ENCODE measurements at places on chromosomes 3 and 15.

- no peak for DNase-seq
Observed at GRCh38 chr3:141659821-141660613, 78.1 kb upstream of the RNF7 start.

- no peak for DNase-seq
Observed at GRCh38 chr15:79769069-79769481, 127.7 kb downstream of the MTHFS start.

DNA sequence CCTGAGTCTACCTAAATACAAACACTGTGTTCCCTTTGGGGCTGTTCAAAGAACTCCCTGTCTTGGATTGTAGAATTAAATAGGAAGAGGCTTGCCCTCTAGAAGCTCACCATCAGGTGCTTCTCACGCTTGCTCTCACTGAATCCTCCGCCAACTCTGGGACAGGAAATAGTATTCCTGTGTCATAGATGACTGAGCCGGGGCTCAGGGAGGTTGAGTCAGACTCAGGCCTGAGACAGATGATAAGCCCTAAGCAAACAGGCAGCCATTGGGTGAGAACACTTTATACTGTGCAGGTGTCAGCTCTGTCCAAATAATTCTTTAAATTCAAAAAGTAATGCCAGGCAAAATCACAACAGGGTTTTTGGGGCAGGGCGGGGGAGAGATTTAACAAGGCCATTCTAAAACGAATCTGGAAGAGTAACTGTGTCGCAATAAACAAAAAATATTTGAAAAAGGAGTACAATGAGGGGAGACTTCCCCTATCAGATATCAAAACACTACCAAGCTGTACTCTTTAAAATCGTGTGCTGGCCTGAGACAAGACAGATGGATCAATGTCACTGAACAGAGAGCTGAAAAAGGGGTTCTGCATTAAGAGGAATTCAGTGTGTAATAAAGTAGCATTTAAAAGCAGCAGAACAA lies 59.0 kb downstream of the EPHB3 start:
- DNase-seq, result no peak

DNA sequence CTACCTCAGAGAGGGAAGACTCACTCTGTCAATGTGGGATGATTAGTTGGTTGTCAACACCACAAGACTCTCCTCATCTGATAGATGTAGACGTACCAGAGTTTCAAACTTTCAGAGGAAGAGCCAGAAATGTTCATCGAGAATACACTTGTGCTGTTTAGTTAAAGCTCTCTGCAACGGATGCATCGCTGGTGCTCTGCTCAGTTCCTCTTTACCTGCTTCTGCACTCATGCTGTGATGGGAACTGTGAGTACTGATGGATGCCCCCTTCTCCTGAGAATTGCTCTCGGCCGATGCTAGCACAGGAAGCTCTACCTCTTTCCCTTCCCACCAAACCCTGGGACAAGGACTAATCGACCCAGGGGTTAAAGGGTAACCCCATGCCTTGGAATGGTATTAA lies 51.8 kb upstream of the CCDC54 start:
- no peak for DNase-seq

DNA sequence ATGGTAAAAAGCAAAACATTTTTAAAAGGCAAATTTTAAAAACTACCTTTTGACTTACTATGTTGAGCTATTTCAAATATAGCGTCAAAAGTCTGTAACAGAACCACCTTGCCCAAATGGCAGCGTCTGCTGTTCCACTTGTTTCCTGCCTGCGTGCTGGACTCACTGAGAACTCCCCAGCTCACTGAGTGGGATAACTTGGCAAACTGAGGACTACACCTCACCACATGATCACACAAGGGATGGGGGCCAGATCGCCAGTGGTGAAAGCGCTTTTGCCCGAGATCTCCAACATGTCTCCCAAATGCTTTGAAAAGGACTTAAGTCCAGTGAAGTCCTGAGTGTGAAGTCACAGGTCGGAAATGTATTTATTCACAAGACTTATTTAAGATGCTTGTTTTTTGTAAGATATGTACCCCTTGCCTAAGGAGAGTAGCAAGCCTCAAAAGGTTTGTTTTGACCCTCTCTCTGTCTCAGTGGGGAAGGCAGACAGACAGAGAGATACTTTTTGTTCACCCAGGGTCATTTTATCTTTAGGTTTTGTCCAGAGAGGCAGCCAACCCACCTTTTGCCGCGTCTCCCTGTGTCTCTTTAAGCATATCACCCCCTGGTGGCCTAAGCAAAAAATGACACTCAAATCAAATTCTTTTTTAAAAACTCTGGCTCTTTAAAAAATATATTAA lies 192.6 kb downstream of the PDZRN3 start:
- DNase-seq, result no peak

- DNase-seq, result no peak
Observed at GRCh38 chr15:99322643-99323405, 71.5 kb downstream of the LRRC28 start.

DNA sequence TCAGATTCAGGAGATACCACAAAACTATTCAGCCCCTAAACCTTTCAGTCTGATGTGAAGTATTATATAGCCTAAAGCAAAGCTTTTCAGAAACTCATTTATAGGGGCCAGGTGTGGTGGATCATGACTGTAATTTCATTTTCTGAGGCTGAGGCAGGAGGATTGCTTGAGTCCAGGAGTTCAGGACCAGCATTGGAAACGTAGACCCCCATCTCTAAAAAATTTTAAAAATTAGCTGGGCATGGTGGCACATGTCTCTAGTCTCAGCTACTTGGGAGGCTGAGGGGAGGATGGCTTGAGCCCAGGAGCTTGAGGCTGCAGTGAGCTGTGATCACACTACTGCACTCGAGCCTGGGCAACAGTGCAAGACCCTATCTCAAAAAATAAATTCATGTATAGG lies 60.0 kb downstream of the TMOD3 start:
- no peak for DNase-seq

- DNase-seq, result no peak
Observed at GRCh38 chr15:58487041-58487723, 55.4 kb downstream of the LIPC start.

DNA sequence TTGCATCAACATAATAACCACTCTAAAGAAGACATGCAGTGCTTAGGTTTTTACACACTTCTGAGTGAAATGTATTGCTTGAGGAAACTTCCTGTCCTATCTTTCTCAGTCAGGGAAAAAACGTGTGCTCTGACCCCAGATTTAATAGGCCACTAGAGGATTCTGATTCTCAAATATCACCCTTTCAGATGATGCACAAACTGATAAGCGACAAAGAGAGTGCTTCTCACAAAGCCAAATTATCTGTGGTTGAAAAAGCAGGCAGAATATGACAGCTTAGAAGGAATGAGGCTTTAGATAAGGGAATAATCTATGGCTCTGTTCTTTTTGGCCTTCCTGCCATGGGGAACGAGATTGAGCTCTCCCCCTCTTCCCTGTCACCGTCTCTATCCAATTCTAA lies 583.4 kb upstream of the SGO1 start:
- no peak for DNase-seq

DNA sequence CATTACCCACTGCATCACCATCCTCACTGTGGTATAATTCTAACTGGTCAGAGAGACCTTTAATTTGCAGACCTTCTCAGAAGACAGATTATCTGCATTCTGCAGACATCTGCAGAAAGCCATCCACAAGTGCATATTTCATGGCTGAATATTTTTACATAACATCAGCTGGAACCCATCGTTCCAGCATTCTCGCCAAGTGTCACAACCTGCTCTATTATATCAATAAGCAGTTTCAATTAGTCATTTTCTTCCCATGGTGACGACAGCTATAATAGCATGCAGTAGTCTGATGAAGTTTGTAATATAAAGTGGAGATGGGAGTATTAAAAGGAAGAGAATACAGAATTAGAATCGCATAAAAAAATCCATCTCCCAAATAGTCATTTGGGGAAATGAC lies 334.7 kb downstream of the FHIT start:
- no peak for DNase-seq

DNA sequence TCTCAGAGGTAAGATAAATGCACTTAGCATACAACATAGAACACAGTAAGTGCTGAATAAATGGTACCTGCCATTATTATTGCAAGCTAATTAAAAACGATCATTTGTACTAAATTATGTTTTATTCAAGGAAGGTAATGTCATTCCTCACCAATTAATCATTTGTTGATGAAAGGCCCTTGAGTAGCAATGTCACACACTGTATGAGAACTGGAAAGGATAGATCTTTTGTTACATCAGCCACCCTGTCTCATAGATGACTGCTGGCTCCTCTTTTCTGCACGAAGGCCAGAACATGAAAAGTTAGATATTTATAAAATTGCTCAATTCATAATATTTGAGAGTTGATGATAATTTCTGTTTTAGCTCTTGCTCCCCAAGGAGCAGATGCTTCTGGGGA lies 415.4 kb downstream of the RBMS3 start:
- no peak for DNase-seq

DNA sequence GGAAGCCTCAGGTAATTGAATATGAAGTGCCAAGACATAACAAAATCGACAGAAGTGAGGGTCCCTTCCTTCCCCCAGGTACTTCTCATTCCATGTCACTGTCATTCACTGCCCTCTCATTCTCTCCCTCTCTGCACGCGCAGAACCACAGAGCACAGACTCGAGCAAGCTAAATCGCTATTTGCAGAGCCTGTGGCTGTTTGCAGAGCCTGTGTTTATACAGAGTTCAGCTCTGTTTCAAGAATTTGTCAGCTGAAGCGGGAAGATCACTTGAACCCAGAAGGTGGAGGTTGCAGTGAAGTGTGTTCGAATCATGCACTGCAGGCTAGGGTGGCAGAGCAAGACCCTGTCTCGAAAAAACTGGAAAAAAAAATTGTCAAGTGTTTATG lies 2.5 kb downstream of the VILL start:
- no peak for DNase-seq

- DNase-seq, result no peak
Observed at GRCh38 chr15:26698555-26698954, 74.3 kb downstream of the GABRB3 start.

DNA sequence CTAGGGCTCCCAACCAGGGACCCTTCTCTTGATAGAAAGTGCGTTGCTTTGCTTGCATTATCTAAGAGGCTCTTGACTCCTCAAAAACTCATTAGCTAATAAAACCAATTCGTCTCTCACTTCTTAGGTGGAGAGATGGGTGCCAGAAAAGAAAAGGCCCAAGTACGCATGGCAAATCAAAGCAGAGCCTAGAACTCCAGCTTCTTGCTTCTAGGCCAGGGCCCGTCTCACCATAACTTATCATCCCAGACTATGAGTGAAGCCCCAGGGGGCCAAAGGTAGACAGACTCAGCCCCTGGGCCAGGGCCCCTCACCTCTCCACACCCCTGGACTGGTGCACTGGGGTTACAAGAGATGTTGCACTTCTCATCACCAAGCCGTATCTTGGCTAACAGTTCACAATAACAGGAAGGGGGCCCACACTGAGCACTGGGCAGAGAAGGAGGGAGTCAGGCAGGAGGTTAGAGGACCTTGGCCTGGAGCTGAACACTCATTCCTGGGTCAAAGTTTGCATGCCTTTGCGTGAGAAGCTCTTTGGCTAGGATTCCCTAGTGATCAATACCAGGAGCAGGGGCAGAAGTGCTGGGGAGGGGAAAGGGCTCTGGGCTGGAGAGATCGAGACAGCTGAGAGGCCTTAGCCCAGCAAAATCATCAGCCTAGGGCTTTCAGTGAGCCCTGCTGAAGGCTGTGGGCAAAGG lies 5.4 kb upstream of the CYP1A1 start:
- DNase-seq, result peak; percentile 50

DNA sequence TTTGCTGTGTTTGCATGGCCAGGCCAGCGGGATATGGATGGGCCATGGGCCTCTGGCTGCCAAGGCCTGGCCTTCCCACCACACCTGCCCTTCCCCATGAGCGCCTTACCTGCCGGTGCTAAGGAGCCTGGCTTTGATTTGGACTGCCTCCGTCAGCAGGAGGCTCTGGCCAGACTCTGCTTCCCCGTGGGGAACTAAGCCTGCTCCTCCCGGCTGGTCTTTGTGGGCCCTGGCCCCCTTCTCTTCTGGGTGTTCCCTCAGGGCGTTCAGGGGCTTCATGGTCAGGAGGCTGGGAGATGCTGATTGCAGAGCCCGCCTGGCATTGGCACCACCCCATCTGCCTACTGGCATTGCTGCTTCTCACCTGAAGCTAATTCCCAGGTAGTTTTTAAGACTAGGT lies 45.2 kb downstream of the SMAD6 start:
- no peak for DNase-seq

DNA sequence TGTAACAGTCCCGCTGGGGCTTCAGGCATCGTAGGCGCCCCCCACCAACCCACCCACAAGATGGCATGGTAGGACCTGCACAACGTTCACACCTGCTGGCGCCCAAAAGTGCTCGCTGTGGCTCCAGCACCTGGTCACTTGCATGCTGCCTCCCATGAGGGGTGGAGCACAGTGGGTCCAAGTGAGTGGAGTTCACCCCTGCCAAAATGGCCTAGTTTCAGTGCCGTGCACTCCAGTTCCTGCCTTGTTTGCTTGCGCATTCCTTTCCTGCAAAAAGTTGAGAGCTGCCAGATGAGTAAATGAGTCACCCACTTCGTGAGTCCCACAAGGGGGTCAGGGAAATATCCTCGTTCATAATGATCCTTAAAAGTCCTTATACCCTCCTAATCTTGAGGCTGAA lies 788.7 kb upstream of the DPPA4 start:
- DNase-seq, result no peak

- no peak for DNase-seq
Observed at GRCh38 chr3:177150970-177151627, 46.2 kb downstream of the TBL1XR1 start.

GRCh38 chr3:195005759-195006510 lies 265.0 kb downstream of the XXYLT1 start:
- peak; percentile 59 for DNase-seq

GRCh38 chr3:183538486-183538885 lies 17.0 kb downstream of the KLHL6 start:
- DNase-seq, result no peak

DNA sequence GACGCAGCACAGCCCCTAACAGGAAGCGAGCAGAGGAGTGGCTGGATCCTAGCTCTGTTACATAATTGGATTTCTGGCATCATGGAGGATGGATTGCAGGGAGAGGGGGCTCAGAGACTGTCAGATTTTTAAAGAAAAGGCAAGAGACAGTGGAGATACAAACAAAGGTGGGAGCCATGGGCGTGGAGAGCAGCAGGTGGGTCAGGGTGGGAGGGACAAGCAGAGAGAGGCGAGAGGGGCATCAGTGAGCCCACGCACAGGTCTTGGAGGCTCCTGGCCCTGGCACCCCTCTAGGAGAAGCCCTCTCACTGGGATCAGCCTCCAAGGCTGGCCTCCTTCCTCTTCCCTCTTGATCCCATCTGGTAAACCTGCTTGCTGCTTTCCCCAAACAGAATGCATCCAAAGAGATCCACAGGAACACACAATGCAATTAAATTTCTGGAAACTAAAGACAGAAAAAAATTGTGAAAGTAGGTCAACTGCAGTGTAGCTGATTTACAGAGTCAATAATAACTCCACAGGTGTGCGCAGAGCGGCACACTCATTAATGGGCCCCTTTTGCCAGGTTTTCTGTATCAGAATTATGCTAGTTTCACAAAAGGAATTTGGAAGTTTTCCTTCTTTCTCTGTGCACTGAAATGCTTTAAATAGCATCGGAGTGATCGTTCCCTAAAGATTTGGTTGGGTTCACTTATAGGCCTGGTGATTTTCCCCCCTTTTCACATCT lies 66.1 kb downstream of the LSM3 start:
- DNase-seq, result no peak

- peak; percentile 53 for DNase-seq
Observed at GRCh38 chr15:99956820-99957641, 223.8 kb upstream of the LYSMD4 start.
